ENCODE measurements at places on chromosomes 12 and 14. TPM values are rescaled to one million over a fixed set of nuclear protein-coding genes. Genes with fewer than 3 reads are reported as not detected.

The SSTR1 gene
- polyA plus RNA-seq: not detected

The TAS2R14 gene
- 0.43 TPM for polyA plus RNA-seq

The FIGNL2 gene
- polyA plus RNA-seq: 0.01 TPM

The FITM1 gene
- 0.21 TPM for polyA plus RNA-seq

The OTOGL gene
- not detected for polyA plus RNA-seq

The SYCP3 gene
- polyA plus RNA-seq: 0.07 TPM

GRCh38 chr14:101177301-101177971, 273.9 kb upstream of the RTL1 start:
- no peak for DNase-seq

DNA sequence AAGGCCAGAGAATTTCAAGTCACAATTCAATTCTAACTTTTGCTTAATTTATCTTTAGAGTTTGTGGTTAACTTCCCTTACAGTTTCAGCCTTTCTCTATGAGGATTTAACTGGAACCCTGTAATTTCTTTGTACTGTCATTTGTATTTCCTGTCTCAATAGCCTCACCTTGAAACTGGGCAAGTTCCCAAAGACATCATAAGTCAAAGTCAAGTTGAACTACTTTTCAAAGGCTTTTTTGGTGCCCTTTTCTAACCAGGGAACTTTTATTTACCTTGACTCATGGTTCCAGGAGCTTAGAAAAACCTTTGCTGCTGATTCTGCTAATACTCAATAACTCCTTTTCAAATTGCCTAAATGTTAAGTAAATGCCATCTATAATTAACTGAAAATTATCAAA, 200.8 kb upstream of the KRR1 start:
- peak; percentile 86 for DNase-seq

DNA sequence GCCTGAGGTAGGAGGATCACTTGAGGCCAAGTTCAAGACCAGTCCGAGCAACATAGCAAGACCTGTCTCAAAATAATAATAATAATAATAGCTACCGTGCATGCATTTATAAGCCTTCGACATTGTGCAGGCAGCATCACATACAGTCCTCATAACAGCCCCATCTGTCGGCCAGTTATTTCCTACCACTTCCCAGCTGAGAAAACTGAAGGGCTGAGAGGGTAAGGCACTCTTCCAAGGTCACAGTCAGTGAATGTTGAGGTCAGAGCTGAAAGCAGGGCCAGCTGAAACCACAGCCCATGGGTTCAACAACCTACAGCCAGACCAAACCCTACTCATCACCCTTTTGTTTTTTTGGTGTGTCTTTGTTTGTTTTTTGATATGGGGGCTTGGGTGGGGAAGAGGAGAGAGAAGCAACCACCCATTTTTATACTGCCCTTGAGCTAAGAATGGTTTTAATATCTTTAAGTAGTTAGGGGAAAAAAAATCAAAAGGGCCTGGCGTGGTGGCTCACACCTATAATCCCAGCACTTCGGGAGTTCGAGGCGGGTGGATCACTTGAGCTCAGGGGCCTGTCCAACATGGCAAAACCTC, 16.8 kb upstream of the ITPK1 start:
- no peak for DNase-seq

- DNase-seq: no peak
These were observed 9.0 kb downstream of the SERPINA6 start for GRCh38 chr14:94313991-94314655.

- DNase-seq: no peak
These were observed 383.2 kb upstream of the FLRT2 start for GRCh38 chr14:85146779-85147178.

DNA sequence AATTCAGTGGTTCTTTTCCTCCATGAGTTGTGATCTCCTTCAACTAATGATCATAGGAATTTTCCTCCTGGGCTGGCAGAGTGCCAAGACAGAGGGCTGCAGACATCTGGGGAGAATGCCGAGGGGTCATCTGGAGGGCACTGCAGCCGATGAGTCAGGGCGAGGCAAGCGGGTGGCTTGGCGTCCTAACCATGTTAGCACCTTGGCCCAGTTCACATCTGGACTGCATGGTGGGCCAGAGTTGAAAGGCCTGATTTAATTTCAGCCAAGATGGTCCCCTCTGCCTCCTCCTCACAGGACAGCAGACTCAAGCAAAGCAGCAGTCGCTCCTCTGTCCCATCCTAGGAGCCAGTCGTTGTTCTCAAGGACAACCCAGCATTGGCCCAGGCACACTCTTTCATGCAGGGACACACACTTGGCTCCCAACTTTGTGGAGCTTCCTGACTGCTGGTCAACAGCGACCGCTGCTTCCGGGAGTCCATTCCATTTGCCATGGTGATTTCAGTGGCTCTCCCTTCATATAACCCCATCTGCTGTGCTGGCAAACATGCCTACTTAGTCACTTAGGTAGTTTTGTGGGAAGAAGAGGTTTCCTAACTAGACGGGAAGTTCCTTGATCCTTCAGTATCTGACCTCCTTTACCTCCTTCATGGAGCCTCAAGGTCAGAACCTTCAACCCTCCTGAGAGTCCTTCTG, 161.8 kb downstream of the TTC8 start:
- DNase-seq: peak; percentile 51

DNA sequence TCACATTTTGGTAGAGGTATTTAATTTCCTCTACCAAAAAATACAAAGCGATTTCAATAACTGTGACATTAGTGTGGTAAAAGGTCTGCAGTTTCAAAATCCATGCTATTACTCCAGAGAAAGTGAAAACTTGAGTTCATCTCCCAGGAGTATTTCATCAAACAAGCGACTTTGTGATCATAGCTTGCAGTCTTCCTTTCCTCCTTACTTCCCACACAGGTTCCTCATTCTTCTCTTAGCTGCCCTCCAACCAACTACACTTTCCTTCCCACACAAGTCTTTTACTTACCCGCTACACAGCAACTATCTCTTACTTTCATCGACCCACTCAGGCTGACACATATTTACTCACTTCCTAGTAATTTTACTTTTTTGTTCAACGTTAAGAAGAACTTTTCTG, 413.4 kb upstream of the USP15 start:
- no peak for DNase-seq

GRCh38 chr12:96570579-96570978, 81.2 kb downstream of the CFAP54 start:
- DNase-seq: no peak

DNA sequence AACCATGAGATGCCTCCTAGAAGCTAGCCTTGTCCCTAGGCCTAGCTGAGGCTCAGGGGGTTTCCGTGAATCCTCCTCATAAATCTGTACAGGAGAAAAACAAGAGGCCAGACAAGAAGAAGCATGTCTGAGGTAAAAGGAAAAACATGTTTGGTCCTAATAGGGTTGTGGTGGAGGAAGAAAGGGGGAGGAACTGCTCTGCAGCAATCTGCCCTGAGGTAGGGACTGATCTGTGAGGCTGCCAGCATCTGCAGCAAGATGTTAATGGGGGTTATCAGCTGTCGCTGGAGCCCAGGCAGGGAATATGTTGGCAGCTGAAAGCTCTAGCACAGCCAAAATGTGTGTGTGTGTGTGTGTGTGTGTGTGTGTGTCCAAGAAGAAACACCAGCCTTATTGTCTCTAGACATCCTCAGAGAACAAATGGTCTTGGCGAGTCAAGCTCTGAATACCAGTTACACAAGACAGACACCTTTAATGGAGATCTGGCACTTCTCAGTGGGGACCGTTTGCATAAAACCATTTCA, 218.5 kb downstream of the NUAK1 start:
- peak; percentile 99 for DNase-seq

GRCh38 chr12:24960222-24960855, 11.4 kb upstream of the BCAT1 start:
- peak; percentile 55 for DNase-seq

GRCh38 chr12:111556676-111557075, 42.4 kb downstream of the ATXN2 start:
- no peak for DNase-seq

DNA sequence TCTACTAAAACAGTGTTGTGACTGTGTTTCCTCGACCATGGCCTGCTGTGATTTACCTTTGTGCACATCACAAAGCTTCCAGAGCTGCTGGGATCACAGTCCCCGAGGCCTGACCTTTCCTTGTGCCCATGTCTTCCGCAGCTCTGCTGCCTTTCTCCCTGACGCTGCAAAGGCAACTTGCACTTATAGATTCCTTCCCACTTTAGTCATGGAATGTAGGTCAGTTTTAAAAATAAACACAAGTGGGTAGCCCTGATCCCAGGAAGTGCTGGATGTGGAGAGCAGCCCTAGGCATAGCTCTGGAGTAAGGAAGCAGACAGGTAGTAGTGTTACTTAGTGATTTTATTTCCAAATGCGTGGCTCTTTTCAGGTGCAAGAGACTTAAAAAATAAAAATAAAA, 825.7 kb downstream of the AACS start:
- DNase-seq: no peak
